MG63 (cell line): ENCODE measurements at places on chromosomes 2 and 18. TPM values are rescaled to one million over a fixed set of nuclear protein-coding genes. Genes with fewer than 3 reads are reported as not detected.

The DOK6 gene
- total RNA-seq: 11.2 and 11.6 TPM in 2 replicates

The ARHGEF4 gene
- total RNA-seq: 0.89 and 7.6 TPM in 2 replicates

The FIGLA gene
- not detected in 2 replicates for total RNA-seq

The DYSF gene
- 1.1 and 1.4 TPM in 2 replicates for total RNA-seq

The TCF23 gene
- total RNA-seq: not detected in 2 replicates

The NOL4 gene
- total RNA-seq: not detected in 2 replicates

The LYG2 gene
- total RNA-seq: not detected in 2 replicates

The EMILIN1 gene
- total RNA-seq: 91.6 and 144 TPM in 2 replicates

The GCG gene
- not detected in 2 replicates for total RNA-seq

The NOSTRIN gene
- total RNA-seq: 0.23 and 0.35 TPM in 2 replicates

The MAP3K19 gene
- not detected in 2 replicates for total RNA-seq

The CCL20 gene
- 1.5 TPM in 1 of 2 replicates, not detected in the other for total RNA-seq

The UGT1A3 gene
- total RNA-seq: not detected in 2 replicates

The ALK gene
- total RNA-seq: not detected in 2 replicates

The ANKRD29 gene
- 10.3 and 12.3 TPM in 2 replicates for total RNA-seq

The TMBIM1 gene
- 81.0 and 125 TPM in 2 replicates for total RNA-seq

The TEKT4 gene
- total RNA-seq: not detected in 2 replicates

The REEP1 gene
- total RNA-seq: 0.95 and 2.7 TPM in 2 replicates

The PJVK gene
- 0.59 and 1.4 TPM in 2 replicates for total RNA-seq

The ILKAP gene
- total RNA-seq: 59.6 and 69.4 TPM in 2 replicates

The KCNG2 gene
- not detected in 2 replicates for total RNA-seq

The GAL3ST2 gene
- 1.7 TPM in 1 of 2 replicates, not detected in the other for total RNA-seq

The GALNT14 gene
- 3.9 and 6.3 TPM in 2 replicates for total RNA-seq

The MYCN gene
- total RNA-seq: not detected in 2 replicates

The VPS4B gene
- 28.9 and 43.9 TPM in 2 replicates for total RNA-seq

The CRYGC gene
- total RNA-seq: not detected in 2 replicates

The ANTXR1 gene
- 48.6 and 51.1 TPM in 2 replicates for total RNA-seq

The CPLX4 gene
- not detected in 2 replicates for total RNA-seq

The SLC19A3 gene
- total RNA-seq: 1.2 and 1.6 TPM in 2 replicates

The TDRD15 gene
- not detected in 2 replicates for total RNA-seq

The GRP gene
- total RNA-seq: not detected in 2 replicates

The CYS1 gene
- total RNA-seq: 1.0 and 2.0 TPM in 2 replicates
